ENCODE measurements at places on chromosomes 7 and 10. TPM values are rescaled to one million over a fixed set of nuclear protein-coding genes. Genes with fewer than 3 reads are reported as not detected.

- no peak for DNase-seq
Observed at GRCh38 chr7:100407285-100408180, 21.0 kb downstream of the ZCWPW1 start.

CCL24 gene
- total RNA-seq, result not detected

TBX20 gene
- not detected for total RNA-seq

SORCS1 gene
- not detected for total RNA-seq

BMPER gene
- total RNA-seq, result 0.63 TPM

TUBB8 gene
- total RNA-seq, result 0.22 TPM

All from chondrocyte (in vitro differentiated cells).